ENCODE measurements at places on chromosomes 12 and 14.
A peak's percentile ranks its signal among the peaks of the same experiment; 100 is the strongest.

- peak; percentile 96 for DNase-seq
Measured at GRCh38 chr14:39432179-39432618, at the start of gene FBXO33. Gene FBXO33 (minus strand): TSS chr14:39432433. CDS start chr14:39432162, 271 bp downstream.

- DNase-seq = no peak
Measured at GRCh38 chr14:81427348-81428058, 27.4 kb upstream of the STON2 start.

DNA sequence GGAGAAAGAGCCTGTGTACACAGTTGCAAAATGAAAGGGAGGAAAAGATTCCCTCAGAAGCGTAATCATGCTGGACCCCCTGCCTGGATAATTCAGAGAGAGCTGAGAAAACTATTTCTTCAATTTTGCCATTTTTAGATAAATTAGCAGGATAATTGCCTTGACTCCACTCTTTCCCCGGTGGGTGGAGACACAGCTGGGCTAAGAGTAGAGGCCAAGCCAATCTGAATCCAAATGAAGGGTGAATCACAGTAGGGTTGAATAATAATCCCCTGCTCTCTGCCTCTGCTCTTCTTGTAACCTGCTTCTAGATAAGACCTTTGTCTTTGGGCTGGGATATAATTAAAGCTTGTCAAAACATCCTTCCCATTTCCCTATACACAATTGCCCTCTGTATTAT, 150.1 kb downstream of the CAPZA3 start:
- DNase-seq = no peak

DNA sequence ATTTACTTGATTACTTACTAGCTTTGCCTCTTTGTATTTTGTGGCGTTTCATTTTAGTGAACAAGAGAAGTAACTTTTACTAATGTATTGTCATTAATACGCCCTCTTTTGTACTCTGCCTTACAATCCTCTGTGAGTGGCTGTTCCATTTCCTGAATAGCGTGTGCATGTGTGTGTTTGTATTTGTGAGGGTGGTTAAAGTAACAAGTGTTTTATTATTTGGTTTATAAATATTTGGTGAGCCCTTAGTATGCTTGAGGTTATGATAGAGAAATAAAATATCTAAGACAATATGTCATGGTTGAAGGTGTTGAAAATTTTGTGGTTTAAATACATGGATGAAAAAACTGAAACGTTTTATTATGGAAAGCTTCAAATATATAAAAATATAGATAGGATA, 71.7 kb upstream of the REP15 start:
- peak; percentile 59 for DNase-seq

GRCh38 chr14:102461490-102462338, 47.9 kb downstream of the ANKRD9 start:
- no peak for DNase-seq

- no peak for DNase-seq
Measured at GRCh38 chr12:130425698-130426245, 88.1 kb downstream of the PIWIL1 start.

- no peak for DNase-seq
Measured at GRCh38 chr12:33690562-33690961, 250.9 kb upstream of the SYT10 start.

DNA sequence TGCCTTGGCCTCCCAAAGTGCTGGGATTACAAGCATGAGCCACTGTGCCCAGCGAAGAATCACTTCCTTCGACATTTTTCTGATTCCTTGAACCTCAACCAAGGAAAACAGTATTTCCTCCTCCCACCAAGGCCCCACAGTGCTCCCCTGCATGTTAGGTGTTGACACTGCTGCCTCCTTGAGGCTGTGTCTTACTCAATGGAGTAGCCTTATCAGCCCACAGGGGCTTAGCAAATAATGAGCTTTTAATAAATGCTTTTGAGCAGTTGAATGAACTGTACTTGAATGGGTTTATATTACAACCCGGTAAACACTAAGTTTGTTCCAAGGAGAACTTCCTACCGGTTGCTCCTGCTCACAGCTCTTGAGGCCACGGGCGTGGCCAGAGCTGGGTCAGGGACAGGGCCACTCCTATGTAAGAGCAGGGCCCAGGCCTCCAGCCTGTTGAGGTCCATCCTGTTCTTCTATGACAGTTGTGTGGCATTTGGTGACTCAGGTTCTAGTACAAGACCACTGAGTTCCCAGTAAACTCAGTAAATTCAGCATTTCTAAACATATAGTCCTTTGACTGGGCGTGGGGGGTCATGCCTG, 36.8 kb upstream of the TUBA1A start:
- DNase-seq = peak; percentile 18

DNA sequence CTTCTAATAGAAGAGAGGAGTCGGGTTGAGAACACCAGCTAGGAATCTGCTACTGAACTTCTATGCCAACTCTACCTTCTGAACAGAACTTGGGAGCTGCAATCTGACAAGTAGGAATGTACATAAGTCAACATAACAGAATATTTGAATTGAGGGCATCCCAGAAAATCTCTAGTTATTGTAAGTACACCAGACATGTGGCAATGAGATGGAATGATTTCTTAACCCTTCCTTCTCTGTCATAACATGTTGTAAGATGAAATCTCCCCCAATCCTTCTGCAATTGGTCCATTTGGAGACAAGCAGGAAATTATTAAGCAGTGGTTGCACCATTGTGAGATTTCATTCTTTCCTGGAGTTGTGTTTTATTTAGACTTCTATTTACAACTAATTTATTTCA, 68.7 kb upstream of the TMPO start:
- DNase-seq = no peak

GRCh38 chr12:116096874-116097273, 180.6 kb downstream of the MED13L start:
- no peak for DNase-seq

GRCh38 chr14:63853831-63854293, 1.1 kb downstream of the SYNE2 start:
- peak; percentile 78 for DNase-seq

DNA sequence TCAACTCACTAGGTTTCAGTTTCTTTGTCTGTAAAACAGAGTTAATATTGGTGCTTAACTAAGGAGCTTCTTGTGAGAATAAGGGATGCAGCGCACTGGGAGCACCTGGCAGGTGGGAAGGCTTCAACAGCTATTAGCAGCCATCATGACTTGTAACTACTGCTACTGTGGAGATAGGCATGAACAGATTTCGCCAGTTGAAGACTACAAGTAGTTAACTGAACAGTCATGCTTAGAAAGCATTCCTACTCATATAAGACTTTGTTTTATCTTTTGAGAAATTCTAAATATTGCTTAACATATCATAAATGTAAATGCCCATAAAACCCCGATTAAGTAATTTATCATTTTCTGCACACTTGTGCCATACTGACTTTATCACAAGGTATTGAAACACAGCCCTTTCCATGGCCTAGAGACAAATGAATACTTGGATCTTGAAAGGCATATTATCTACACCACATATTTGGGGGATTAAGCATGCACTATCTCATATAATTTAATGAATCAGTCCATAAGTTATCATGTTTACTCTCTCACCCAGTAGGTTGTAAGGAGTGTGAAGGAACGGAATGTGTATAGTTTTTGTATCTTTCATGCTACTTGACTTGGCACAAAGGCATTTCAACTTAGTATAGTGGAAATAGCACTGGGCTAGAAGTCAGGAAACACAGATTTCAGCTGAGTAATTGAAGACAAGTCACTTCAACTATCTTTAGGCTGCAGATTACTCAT, 16.1 kb downstream of the NTN4 start:
- no peak for DNase-seq

DNA sequence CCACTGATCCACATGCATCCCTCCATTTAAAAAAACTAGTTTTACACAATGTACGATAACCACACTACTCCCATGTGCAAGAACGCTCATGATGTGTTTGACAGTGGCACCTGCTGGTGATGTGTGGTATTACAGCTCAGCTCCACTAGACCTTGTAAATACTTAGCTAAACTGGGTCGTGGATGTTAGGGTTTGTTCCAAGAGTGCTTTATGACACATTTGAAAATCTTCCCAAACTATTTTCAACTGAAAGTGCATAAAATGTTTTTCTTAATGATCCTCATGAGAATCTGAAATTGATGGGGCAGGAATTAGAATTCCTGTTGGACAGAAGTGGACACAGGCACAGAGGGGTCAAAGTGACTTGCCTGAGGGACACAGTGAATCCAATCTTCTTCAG, 99.2 kb downstream of the SCARB1 start:
- DNase-seq = peak; percentile 56

DNA sequence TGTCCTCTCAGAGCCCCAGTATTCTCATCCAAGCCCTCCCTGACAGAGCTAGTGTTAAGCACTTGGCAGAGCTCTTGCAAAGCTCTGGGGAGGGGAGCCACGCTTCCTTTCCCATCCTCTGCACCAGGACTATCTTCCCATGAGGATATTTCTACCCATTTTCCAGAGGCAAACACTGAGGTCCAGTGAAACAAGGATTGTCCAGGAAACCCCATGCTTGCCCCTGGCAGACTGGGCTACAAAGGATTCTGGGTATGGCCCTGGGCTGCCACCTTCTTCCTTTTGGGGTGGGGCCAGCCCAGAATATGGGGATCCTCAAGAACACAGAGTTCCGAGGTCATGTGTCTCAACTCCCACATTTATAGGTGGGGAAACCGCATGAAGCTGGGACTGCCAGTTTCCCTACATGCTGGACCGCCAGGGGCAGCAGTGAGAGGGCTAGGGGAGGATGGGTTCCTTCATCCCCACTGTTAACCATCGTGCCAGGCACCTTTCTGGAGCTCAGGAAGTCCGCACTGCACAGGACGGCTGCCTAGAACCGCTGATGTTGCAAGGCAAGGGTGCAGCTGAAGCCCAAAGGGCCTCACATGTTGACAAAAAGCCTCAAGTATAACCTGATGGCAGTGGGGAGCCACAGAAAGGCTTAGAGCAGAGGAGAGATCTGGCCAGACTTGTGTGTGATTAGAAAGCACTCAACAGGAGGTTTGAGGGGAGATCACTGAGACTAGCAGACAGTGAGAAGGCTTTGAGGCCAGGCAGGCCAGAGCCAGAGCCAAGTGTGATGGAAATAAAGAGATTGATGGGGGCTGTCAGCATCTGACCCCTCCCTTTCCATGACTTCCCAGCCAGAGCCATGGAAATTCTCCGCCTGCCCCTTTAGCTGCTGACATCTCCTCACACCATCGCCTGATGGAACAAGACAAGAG, 5.5 kb upstream of the CCDC85C start:
- no peak for DNase-seq

DNA sequence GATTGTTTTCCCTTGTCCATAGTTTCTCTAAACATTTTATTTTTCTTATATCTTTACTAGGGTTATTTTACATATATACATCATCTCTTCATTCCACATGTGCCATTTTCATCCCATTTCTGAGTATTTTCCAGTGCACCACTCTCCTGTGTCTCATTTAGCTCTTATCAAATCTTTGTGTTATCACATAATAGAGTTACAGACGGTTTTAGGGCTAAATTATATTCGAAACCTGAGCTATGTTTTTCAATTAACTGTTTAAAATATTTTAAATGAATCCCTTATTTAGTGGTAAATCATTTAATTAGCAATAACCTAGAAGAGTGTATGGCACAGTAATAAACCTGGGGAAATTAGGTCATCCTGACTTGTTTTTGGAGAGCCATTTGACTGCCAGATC, 160.4 kb upstream of the DCN start:
- no peak for DNase-seq

DNA sequence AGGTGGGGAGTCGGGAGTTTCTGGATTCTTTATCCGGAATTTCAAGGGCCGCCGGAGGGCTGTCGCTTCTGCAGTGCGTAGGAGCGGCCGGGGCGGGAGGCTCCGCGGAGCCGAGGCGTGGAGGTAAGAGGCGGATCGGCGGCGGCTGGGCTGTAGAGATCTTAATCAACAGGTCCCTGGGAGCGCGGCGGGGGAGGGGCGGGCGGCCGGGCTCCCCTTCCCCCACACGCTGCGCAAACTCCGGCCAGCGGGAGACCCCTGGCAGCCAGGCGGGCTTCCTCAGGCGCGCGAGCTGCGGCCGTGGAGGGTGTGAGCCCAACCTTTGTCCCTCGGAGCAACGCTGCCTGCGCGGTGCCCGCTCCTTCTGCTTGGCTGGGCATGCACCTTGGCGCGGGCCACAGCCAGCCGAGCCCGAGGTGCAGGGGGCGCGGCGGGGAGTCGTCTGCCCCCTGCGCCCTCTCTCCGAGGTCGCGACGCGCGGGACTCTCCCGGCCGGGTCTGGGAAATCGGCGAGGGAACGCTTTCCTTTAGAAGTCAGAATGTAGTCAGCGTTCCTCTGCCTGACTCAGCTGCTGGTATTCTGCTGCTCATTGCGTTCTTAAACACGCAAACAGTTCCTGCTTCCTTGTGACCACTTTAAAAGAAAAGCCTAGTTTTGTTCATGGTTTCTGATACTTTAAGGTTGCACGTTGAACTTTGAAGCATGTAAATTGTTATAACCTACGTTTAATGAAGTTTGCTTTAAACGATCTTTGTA, at the start of gene PALS1:
PALS1 (plus strand) TSS at position 25 of the 757 bp plus-strand sequence. CDS start 37,736 bp downstream, outside the sequence.
- DNase-seq = no peak

GRCh38 chr12:106487664-106488063, 95.1 kb upstream of the RFX4 start:
- DNase-seq = no peak

DNA sequence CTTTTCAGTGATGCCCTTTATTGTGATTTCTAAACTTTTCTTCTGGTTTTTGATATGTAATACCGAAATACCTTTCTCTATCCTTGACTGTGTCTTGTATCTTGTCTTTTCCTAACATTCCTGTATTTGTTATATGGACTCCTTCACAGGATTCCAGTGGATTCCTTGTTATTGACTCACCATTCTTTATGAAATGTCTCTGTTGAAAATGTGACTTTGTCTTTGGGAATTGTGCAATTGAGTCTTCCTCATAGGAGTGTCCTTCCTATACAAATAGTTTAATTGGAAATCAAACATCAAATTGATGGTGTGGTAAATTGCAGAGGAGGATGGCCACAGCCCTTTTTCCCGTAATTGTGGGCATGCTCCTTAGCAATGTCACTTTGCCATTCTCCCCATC, 296.6 kb upstream of the KITLG start:
- no peak for DNase-seq

DNA sequence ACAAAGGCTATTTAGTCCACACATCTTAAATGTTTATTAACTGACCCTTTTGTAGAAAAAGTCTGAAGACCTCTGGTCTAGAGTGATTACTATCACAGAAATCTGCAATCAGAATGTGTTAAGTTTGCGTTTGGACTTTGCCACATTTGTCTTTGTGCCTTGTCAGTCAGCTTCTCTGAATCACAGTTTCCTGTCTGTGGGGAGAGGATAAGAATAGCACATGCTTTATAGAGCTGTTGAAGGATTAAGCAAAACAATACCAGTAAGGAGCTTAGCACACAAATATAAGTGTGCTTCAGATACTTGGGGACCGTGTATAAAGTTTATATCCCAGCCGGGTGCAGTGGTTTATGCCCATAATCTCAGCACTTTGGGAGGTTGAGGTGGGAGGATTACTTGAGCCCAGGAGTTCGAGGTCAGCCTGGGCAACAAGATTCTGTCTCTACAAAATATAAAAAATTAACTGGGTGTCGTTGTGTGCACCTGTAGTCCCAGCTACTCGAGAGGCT, 63.0 kb upstream of the BTG1 start:
- peak; percentile 49 for DNase-seq

GRCh38 chr12:91825999-91826398, 319.6 kb downstream of the BTG1 start:
- no peak for DNase-seq
